ENCODE measurements at places on chromosomes 16 and 17. TPM values are rescaled to one million over a fixed set of nuclear protein-coding genes. Genes with fewer than 3 reads are reported as not detected.

DNA sequence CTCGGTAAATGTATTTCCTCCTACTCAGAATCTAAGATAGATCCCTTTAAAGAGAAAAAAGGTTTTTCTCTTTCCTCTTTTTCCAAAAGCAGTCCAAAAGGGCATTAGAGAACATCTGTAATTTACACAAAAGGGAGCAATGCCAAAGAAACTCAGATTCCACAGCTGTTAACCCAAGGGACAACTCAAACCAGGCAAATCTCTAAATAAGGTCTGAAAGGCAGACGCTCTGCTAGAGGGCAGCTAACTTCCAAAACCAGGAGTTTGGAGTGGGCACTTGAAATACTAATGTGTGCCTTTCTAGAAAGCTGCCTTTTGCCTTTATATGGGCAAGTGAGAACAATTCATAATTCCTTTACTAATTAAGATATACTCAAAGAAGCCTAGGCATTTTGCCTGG is 435.7 kb downstream of the ZFHX3 start:
- DNase-seq, result no peak

GRCh38 chr16:51193879-51194278 is 42.8 kb upstream of the SALL1 start:
- DNase-seq, result no peak

DNA sequence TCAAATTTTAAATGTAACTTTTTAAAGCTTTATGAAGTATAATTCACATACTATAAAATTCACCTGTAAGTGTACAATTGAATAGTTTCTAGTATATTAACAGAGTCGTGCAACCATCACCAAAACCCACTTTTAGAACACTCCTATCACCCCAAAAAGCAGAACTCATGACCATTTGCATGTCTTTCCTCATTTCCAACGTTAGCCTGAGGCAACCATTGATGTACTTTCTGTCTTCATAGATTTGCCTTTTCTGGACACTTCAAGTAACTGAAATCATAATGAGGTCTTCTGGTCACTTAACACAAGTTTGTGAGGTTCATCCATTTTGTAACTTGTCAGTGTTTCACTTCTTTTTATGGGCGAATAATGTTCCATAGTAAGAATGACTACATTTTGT is 33.2 kb downstream of the METTL16 start:
- no peak for DNase-seq

Gene CES5A
- not detected for total RNA-seq

- DNase-seq, result no peak
Observed at GRCh38 chr17:41638941-41639340, 14.6 kb upstream of the KRT17 start.

DNA sequence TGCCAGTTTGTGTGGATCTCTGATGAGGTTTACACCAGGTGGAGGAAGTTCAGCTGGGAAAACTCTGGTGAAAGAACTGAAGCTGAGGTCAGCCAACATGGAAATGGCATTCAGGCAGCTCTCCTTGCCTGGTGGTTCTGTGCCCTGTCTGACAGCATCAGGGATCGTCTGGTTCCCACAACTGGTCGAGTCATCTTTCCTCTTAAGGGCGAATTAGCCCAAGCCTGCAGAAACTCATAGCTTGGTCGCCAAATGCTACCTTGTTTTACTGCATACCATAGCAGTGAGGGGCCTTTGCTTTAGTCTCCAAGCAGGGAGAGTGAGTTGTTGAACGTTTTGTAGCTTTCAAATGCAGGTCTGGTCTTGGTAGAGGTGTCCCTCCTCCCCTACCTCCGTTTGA is 7.2 kb downstream of the PLCG2 start:
- peak; percentile 10 for DNase-seq

DNA sequence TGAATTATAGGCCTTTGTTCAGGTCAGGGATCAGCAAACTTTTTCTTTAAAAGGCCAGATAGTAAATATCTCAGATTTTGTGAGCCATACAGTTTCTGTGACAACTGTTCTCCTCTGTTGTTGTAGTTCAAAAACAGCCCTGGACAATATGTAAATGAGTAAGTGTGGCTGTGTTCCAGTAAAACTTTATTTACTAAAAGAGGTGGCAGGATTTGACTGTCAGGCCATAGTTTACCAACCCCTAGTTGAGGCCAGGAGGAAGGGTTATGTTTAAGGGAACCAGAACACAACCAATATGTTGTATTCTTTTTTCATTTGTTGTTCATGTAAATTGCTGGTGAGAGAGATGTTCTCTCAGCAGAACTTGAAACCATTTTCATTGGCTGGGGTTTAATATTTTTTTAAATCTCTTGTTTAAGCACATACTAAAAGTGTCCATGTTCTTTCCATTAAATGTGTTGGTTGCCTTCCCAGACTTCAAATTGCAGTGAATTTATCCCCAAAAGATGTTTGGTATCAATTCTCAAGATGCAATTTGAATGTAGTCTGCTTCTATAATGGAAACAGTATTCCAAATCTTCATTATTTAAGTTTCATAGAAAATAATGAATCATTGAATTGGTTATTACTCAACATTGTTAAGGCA is 260.3 kb downstream of the FTO start:
- DNase-seq, result no peak

- no peak for DNase-seq
Observed at GRCh38 chr16:35188288-35189155, 1729.1 kb downstream of the TP53TG3F start.

DNA sequence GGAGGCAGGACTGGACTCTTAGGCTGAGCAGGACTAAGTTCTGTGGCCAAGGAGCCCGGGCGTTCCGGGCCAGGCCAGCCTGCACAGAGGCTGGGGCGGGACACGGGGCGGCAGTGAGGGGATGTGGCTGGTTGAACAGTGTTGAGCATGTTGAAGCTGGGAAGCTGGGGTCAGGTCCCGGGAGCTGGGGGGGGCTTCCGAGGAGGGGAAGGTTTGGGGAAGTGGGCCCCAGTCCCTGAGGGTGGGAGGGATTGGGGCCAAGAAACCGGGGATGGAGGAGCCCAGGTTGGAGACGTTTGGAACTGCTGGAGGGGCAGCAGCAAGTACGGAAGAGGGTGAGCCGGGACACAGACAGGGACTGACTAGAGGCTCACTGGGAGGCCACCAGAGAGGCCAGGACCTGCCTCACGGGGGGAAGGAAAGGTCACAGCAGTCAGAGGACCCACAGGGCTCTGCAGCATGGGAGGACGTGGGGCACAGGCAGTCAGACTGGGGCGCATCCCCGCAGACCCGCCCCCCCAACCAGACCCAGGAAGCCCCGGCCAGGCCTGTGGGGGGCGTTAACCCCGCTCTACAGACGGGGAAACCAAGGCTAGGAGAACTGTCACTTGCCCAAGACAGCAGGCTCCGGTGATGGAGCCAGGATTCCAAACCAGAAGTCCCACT is 9.5 kb downstream of the TAX1BP3 start:
- DNase-seq, result no peak

- no peak for DNase-seq
Observed at GRCh38 chr16:74623214-74623838, 16.4 kb upstream of the GLG1 start.

DNA sequence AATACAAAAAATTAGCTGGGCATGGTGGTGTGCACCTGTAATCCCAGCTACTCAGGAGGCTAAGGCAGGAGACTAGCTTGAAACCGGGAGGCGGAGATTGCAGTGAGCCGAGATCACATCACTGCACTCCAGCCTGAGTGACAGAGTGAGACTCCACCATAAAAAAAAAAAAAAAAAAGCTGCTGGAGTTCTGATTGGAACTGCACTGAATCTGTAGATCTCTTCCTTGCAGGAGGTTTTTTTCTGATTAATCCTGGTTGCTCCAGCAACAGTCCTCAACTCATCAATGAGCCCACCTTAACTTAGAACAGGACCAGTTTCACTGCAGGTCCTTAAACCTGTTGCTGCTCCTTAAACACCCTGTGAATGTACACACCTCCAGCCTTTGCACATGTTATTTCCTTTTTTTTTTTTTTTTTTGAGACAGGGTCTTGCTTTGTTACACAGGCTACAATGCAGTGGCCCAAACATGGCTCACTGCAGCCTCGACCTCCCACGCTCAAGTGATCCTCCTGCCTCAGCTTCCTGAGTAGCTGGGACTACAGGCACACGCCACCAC is 1.6 kb upstream of the ODAD4 start:
- no peak for DNase-seq

DNA sequence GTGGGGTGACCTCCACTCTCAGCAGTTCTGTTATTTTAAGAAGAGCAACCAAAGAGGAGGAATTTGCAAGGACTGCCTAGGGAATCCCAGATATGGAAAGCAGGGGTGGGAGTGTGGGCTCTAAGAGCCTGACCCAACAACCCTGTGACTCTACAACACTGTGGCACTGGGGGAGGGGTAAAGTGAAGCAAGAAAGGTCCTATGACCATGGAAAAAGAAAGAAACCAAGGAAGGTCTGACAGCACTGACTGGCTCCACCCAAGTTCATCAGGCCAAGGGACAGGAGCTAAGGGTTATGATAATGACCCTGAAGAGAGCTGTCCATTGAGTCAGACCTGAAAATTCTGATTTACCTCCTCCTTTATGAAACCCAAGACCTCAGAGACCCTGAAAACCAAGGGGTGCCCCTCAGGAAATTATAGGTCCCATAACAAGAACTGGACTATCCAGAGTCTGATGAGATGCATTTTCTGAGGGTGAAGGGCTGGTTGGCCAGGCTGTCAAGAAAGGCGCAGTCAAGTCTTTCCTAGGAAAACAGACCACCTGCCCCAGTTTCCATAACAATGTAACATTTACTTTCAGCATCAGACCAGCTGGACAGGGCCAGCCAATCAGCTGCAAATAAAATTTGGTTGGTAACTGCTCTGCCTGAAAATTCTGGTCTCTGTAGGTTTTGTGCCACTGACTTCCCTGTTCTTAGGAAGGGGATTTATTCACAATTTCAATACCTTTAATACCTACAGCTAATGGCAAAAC is 53.8 kb upstream of the MTMR4 start:
- DNase-seq, result no peak

GRCh38 chr17:1643293-1643998 is 2.1 kb downstream of the SCARF1 start:
- peak; percentile 89 for DNase-seq

GRCh38 chr16:20347666-20348364 is 4.7 kb downstream of the UMOD start:
- no peak for DNase-seq

DNA sequence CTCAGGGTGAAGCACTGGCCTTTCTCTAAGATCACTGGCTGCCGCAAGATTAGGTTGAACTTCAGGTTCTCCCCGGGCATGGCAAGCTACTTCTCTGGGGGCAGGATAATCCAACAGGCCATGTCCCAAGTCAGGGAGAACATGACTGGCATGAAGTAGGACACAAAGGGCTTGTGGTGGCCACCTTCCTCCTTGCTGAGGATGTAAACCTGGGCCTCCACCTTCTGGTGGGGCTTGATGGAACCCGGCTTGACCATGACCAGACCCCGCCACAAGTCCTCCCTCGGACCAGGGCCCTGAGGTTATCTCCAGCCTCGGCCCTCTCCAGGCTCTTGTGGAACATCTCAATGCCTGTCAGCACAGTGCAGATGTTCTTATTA is 211.1 kb upstream of the WSB1 start:
- no peak for DNase-seq

- peak; percentile 29 for DNase-seq
Observed at GRCh38 chr16:48231727-48232492, 12.2 kb upstream of the LONP2 start.

Gene TAOK2
- total RNA-seq, result 76.6 TPM

DNA sequence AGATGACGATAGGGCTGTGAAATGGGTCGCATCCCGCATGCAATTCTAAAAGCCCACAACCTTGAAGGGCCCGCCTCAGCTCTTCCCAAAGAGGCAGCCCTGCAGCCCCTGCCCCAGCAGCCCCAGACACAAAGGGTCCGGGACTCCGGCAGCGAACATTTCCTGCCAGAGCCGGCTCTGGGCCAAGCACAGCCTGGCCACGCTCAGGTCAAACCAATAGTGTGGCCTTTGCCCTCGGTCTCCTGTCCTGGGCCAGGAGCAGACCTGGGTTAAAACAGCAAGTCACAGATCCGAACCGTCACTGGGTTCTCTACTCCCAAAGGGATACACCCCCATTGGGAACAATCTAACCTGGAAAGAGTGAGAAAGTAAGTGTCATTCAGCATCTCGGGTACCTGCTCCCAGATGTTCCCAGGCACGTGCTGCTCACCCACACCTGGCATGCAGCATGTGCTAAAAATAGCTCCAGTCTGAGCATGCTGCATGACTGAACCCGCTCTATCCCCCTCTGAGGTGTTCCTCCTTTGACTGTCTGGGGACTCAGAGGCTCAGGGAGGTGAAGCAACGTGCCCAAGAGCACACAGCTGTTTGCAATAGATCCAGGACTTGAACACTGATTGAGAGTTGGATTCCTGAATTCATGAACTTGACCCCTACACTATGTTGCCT is 22.2 kb upstream of the ATP2A3 start:
- no peak for DNase-seq

Gene TPSG1
- not detected for total RNA-seq

DNA sequence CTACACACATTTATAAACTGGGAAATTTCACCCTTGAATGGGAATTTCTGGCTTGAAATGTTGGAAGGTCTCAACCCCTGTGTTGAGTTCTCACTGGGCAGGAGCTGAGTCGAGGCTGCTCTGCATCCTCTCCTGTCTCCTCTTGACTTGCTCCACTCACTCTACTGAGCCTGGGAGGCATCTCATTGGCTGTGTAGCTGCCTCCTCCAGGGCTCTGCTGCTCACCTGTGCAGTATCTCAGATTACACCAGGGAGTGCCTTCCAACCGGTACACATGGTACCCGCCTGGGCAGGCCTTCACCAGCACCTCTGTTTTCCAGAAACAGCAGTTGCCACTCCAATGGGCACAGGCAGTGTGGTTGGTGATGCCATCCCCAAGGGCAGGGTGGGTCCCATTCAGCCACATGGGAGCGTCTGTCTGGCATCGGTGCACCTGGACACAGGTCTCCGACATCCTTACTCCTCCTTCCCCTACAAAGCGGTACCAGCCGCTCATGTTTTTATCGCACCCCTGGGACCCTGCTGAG is 3.7 kb downstream of the GP2 start:
- no peak for DNase-seq
